ENCODE measurements at places on chromosomes 5 and 9.

DNA sequence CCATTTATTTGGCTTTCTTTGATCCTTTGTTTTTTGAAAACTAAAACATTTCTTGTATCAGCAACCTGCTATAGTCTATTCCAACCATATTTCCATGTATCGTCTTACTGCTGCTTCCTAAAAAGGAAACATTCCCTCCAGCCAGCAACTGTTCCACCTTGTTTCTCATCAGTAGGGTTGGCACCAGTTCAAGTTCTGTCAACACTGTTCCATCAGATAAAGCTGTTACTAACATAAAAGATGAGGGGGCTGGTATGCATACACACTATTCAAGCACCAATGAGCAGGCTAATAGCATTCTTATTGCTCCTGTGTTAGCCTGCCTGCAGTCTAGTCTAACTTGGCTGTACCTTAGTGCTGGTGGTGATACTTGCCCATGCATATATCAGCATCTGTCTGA lies 178.3 kb downstream of the CWC27 start:
- no peak for DNase-seq

- DNase-seq, result no peak
Measured at GRCh38 chr9:8114826-8115225, 315.2 kb upstream of the DMAC1 start.

GRCh38 chr9:757246-757881 lies 84.1 kb upstream of the DMRT1 start:
- DNase-seq, result no peak

DNA sequence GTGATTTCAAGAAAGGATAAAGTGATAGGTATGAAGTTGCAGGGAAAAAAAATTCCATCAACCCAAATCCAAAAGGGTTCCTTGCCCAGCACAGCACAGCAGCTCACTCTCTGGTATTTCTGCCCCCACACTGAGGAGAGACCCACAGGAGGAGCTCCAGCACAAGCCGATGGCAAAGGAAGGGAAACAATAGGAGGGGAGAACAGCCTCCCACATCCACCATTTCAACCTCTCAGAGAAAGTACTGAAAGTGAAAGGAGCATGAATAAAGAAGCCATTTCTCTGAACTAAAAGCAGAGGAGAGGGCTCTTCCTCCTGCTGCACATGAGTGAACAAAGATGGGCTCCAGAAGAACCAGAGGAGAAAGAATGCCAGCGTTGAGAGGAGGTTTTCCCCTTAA lies 54.9 kb upstream of the ZSWIM6 start:
- no peak for DNase-seq

DNA sequence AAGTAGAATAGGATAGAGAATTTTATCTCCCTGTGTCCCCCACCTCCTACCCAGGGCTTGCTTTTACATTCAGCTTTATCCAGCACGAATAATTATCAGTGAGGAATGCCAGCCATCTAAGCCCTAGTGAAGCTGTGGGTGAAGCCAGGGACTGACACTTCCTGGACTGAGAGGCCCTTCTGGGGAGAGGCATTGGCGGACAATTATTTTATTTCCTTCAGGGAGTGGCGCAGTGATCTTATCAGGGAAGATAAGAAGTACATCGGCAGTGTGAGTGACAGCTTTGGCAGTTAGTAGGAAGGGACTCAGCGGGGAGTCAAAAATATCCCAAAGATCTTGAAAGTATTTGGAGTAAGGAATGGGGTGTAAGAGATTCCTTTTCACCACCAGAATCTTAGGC lies 34.9 kb upstream of the RPS23 start:
- DNase-seq, result no peak

- DNase-seq, result no peak
Measured at GRCh38 chr5:72352616-72353015, 32.4 kb downstream of the PTCD2 start.

DNA sequence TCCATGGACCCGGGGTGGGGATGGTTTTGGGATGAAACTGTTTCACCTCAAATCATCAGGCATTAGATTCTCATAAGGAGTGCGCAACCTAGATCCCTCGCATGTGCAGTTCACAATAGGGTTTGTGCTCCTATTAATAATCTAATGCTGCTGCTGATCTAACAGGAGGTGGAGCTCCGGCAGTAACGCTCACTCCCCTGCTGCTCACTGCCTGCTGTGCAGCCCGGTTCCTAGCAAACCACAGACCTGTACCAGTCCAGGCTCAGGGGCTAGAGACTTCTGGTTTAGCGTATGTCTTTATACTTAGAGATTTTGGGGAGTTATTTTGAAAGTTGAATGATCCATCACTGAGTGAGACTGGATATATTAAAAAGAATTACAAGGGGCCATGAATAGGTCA lies 50.2 kb downstream of the RICTOR start:
- no peak for DNase-seq

DNA sequence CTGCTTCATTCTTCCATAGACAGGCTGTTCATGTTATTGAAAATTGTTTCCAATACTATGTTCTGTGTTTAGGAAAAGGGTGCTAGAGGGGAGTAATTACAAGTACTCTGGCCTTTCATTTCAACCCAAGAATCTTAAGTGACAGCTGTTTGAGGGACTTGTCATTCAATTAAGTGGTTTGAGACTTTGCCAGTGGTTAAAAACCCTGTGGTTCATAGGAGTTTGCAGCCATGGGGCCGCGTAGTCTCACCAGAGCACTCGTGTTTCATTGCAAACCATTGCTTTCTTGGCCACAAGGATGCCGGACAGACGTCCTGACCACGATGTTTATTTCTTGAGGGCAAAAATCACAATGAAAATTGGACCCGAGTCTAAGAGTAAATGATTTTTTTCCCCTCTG lies 248.8 kb downstream of the NNT start:
- DNase-seq, result no peak

DNA sequence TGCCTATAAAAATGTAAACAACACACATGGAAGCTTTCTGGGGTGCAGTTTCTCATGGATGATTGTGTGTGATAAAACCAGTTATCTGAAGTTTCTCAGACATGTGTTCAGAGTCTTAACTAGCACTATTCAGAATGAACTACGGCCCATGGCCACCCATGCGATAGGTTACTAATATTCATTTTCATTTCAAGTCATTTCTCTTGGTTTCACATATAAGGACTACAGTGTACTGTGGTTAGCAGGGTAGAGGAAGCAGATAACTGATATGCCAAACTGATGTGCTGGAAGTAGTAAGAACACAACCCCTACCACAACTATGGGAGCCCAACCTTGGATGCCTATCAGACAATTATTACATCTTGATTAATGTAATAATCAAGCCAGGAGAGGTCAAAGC lies 372.1 kb downstream of the DTWD2 start:
- no peak for DNase-seq

DNA sequence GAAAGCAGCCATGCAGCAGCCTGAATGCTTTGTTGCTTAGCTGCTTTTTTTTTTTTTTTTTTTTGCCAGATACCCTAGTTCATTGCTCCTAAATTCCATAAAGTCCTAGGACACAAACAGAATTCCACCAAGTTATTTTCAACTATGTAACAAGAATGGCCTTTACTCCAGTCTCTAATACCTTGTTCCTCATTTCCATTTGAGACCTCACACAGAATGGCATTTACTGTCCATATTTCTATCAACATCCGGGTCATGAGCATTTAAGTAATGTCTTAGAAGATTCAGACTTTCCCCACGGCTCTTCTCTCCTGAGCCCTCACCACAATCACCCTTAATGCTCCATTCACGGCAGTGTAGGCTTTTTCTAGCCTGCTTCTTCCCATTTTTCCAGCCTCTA lies 31.7 kb upstream of the FBXW11 start:
- no peak for DNase-seq

GRCh38 chr5:96051401-96051830 lies 89.8 kb upstream of the ELL2 start:
- no peak for DNase-seq

DNA sequence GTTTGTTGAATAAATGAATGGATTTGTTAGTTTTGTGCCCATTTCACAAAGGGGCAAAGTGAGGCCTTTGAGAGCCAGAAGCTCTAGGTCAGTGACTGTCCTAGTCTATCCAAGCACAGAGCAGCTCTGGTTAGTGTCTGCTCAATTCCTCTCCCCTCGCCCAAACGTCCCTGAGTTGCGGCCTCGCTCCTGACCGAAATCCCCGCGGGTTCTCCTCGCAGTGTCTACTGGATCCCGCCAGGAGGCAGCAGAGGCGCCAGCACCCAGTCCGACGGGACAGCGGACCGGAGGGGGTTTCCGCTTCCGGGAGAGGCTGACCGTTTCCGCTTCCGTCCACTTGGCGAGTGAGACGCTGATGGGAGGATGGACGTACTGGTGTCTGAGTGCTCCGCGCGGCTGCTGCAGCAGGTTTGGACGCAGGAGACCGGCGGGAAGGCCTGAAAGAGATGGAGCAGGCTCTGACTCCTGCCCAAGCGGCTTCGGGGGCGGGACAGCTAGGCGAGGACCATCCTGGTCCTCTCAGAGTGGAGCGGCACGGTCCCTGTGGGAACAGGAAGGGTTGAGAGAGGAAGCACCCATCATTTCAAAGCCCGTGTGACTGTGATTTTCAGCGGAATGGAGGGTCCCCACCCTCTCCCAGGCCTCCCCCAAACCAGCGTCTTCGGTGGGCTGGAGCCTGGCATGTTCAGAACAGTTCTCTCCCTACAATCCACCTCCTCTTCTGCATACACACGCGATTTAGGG lies at the start of gene RARS1:
TSS of gene RARS1 (plus strand) at position 336 of the 744 bp plus-strand sequence. CDS start at position 364, 28 bp downstream.
- DNase-seq, result peak; percentile 89

DNA sequence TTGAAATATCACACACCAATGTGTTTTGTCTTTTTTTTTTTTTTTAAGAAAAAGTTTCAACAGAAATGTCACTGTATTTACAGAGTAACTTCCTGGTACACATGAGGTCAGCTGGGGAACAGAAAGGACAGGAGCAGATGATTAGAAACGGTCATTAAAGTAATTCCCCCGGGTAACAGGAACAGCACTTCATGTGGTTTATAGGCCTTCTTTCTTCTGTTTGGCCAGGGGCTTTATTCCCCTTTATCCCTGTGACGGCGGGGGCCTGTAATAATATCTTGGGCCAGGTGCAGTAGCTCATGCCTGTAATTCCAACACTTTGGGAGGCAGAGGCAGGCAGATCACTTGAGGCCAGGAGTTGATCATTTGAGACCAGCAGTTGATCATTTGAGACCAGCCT lies 30.5 kb upstream of the MSH3 start:
- no peak for DNase-seq

GRCh38 chr5:172353271-172353812 lies 69.8 kb upstream of the UBTD2 start:
- DNase-seq, result no peak

GRCh38 chr5:96312383-96312782 lies 120.7 kb downstream of the PCSK1 start:
- no peak for DNase-seq

DNA sequence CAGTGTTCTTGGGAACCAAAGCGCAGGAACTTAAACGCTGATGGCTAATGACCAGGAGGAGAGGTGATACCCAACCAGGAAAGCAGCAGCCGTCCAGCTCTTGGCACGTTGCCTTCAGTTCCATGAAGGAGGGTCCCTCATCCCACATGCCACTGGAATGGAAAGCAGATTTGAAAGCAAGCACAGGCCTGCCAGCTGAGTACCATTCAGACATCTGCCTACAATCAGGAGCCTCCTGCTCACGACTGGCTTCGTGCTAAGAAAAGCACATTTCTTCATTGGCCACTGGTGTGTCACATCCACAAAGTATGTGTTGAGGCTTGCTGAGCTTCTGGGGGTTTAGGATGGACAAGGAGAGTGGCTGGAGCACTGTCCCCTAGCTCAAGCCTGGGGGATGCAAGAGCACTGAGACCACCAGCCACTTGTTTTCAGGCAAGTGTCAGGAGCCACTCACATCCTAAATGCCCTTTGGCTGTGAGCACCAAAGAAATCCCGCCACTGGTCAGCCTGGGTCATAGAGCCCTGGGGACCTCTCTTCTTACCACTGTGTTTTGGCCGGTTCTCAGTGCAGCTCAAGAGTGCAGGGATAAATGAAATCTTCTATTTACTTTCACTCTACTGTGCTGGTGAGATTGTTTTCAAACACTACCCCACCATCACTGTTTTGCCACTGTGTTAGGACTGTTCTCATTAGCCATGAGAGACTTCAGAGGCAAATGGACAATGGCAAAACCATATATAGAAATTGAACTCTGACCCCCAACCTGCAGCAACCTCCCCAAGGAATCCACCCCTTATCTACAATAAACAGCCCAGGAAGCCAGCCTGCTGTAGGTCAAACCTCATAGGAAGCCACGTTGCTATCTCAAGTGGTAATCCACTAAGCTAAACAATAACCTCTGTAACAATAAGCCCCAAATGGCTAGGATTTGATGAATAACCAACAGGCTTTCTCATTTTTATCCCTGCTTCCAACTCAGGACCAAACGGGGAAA lies 58.3 kb downstream of the MTX3 start:
- no peak for DNase-seq

DNA sequence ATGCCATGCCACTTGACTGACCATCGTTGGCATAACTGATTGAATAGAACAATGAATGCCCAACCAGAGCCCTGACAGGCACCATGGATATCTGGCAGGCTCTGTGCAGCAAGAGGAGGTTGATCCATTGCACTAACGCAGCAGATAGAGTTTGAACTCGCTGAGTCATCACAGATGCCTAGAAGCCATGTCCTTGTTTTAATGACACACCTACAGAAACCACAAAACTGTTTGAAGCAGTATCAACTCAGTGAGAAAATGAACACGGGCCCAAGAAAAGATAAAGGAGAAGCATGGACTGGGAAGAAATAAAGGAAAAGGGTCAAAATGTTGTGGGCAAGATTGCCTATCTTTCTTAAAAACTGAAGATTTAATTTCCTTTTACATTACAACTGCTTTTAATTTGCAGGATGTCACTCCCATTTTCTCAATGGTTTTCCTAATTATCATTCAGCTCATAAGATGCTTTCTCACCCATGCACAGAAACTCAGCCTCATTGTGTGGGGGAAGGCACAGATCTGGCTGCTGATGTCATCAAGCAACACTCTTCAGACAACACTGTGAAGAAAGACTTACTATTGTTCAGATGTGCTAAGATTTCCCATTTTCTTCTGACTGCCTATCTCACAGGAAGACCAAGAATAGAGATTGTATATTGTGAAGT lies 129.0 kb downstream of the PIK3R1 start:
- DNase-seq, result no peak

GRCh38 chr5:109756543-109757185 lies 66.9 kb downstream of the MAN2A1 start:
- no peak for DNase-seq

DNA sequence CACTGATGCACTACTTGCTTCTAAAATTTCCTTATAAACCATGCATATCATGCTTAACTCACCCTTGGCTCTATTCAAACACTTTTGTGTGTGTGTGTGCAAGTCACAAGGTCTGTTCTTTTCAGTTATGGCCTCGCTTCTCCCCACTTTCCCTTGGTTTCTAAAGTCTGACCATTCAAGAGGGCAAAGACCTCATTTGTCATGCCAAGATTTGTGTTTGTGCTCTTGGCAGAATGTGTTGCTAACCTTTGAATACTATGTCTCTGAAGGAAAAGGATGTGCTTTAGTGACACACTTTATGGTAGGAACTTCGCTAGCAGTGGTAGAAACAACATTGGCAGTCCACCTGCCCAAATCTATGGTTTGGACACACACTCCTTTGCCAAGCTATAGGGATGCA lies 50.4 kb downstream of the SNX18 start:
- no peak for DNase-seq

DNA sequence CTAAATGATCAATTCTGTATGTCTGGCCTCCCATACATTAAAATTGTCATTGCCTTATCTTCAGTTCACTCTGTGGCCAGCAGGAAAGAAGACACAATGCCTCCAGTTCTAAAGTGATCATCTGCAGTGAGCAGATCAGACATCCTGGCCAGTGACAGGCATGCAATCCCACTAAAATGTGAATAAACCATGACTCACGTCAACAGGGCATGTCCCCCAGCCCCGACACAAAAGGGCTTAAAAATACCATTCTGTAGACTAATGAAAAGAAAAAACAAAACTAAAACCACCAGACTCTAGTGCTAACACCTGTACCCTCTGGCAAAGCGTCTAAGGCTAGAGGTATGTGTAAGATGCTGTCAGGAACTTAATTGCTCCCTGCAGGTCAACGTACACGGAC lies 38.5 kb downstream of the DDX31 start:
- DNase-seq, result no peak
